ENCODE measurements at places on chromosomes 3 and 15.

- DNase-seq, result no peak
These were observed 15.9 kb downstream of the COMMD2 start for GRCh38 chr3:149736175-149736952.

DNA sequence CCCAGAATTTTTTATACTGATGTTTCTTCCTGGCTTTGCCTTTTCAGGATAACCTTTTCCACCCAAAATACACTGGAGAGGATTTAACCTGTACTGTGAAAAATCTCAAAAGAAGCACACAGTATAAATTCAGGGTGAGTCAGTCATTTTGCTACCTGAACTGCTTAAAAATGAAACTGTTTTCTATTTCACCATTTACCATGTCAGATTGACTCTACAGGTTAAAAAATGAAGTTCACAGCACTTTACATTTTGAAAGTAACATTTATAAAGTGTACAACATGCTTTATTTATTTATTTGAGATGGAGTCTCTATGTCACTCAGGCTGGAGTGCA lies 115.2 kb downstream of the GHSR start:
- DNase-seq, result no peak

DNA sequence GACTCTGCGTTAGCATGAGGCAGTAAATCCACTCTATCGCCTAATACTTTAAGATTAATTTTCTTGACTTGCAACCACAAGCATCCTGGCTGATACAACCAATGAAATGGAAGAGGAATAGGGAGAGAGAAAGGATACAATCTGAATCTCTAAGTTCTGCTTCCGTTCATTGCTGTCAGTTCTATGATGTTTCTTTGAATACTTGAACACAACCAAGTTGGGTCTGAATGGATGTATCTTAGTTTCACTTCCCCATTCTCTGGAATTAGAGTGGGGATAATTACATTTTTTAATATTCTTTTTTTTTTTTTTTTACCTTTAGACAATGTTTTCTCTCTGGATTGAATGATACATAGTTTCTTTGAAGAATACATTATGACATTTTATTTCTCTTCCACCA lies 22.9 kb downstream of the PDE8A start:
- DNase-seq, result no peak

GRCh38 chr3:39094851-39095677 lies 12.4 kb downstream of the GORASP1 start:
- DNase-seq, result no peak

DNA sequence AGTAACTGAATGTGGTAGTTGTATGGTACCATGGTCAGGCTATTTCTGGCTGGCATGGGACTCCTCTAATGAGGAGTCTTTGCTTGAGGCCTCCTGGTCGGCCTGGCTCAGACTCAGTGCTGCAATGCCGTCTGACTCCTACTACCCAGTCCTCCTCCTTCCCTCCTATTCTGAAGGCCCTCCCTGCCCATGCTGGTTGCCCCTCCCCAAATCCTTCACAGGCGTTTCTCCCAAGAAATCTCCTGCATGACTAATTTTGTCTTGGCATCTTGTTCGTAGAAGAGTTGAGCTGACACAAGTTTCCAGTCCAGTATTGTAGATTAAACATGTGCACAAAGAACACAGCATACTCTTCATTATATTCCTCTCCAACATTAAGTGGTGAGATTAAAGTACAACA lies 115.5 kb downstream of the NFKBIZ start:
- no peak for DNase-seq

- no peak for DNase-seq
These were observed 489.2 kb upstream of the UBE2E2 start for GRCh38 chr3:22713936-22714335.

- DNase-seq, result no peak
These were observed 3.5 kb downstream of the SLTM start for GRCh38 chr15:58929891-58930416.

DNA sequence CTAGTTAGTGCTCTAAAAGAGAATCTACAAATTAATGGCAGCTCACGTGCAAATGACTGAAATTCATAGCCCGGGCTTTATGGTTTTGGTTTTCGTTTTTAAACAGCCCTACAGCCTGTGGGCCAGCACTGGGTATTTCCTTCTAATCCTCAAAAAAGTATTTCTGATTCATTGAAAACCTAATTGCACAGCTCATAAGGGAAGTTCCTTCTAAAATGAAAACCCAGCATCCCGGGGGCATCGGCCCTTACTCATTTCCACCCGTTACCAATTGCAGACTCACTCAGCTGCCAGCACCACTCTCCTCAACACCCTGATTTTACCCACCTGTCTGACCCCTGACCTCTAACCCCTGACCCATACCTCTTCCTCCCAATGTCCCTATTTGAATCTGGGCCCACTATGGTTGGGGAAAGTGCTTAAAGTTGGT lies 59.5 kb upstream of the ZNF148 start:
- no peak for DNase-seq

- no peak for DNase-seq
These were observed 31.2 kb upstream of the TOP2B start for GRCh38 chr3:25695731-25696420.
